ENCODE measurements at places on chromosomes 2 and 18.

DNA sequence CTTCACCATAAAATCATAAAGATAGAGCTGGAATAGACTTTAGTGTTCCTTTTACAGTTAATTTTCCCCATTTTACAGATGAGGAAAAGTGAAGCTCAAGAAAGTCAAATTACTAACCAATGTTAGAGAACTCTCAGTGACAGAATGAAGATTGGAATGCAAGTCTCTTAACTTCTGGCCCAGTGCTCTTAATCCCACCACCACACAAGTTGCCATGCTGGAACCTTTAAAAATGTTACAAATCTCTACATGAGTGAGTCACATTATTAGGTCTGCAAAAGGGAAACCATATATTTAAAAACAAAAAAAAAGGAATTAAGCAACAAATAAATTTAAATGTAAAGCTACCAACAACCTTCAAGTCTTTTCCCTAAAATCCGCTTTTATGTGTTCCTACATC is 3.5 kb downstream of the NCKAP1 start:
- no peak for DNase-seq

- no peak for DNase-seq
Measured at GRCh38 chr2:150428641-150429040, 58.8 kb downstream of the RND3 start.

DNA sequence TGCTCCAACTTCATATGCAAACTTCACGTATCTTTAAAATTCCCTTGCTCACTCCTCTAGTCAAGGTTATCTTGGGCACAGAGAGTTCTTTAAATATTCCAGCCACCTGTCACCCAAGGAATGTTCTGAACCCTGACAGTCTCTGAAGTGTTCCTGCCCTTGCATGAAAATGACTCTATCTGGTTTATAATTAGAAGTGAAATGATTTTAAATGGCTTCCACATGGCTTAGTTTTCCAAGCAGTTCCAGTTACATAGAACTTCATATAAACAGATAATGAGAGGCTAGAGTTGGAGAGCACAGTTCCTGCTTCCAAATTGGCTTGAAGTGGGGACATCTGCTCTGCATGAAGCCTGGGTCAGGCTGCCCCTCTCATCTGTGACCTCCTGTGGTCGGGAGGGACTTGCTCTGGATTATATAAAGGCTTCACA is 81.9 kb downstream of the SLC4A3 start:
- no peak for DNase-seq

- DNase-seq = no peak
Measured at GRCh38 chr2:98277162-98277859, 68.9 kb upstream of the CNGA3 start.

DNA sequence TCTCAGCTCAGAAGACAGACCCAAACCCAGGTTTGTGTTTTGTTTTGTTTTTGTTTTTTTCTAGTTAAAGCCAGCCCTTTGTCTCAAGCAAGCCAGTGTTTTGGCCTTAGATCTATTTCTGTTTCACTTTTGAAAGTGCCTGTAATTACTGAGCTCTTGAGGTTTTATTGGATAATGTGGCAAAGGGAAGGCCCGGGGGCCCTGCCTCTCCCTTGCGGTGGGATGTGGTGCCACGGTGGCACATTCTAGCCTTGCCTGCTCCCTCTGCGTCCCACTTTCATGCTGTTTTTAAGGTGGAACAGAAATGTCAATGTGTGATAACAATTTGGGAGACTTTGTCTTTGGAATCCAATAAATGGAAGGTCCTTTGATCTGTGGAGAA is 2.5 kb downstream of the HPCAL1 start:
- DNase-seq = no peak

DNA sequence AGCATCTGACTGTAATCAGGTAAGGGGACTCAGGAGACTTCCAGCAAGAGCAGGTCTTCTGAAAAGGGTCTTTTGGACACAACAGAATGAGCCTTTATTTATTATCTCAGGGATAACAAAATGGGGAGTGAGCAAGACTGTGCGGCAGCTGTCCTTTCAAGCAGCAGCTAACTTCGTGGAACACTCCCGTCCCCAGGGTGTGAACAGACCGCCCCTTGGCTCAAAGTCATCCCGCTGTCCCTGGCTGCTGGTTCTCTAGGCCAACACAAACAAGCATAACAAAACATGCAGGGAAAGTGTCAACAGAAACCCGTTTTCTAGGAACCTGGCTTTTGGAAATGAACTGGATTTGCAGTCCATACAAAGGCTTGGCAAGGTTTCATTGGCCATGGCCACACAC is 787.9 kb upstream of the FANCL start:
- no peak for DNase-seq

GRCh38 chr2:142603759-142604158 is 273.7 kb upstream of the KYNU start:
- no peak for DNase-seq

DNA sequence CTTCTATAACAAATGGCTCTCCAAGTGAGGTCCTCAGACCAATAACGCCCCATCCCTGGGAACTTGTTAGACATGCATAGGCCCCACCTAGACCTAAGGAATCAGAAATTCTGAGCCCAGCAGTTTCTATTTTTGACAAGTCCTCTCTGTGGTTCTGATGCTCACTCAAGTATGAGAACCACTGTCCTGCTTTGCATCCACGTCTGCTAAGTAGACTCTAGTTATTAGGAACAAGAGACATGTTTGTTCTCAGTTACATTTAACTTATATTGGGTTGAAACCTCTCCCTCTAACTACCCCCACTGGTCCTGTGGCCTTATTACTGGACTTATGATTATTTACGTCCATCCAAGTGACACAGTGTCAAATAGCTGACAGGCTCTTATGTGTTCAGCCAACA is 70.3 kb downstream of the TMEM17 start:
- no peak for DNase-seq

DNA sequence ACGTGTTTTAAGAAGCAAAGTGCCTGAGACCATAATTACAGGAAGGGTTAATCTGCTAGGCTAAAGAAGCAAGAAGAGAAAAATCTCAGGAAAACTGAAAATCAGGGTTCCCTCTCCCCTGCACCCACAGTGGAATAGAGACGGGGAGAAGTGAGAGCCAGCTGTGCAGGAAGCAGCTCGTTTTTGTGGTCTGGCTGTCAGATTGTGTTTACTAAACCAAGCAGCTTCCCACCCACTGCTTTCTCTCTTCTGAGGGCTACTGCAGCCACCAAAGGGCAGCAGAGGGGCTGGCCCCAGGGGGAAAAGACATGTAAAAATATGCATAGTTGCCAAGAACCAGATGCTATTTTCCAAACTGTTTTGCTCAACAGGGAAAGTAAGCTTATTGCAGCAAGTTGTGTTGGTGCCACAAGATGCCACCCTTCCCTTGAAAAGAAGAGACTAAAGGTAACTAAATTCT is 72.6 kb upstream of the THUMPD2 start:
- no peak for DNase-seq

DNA sequence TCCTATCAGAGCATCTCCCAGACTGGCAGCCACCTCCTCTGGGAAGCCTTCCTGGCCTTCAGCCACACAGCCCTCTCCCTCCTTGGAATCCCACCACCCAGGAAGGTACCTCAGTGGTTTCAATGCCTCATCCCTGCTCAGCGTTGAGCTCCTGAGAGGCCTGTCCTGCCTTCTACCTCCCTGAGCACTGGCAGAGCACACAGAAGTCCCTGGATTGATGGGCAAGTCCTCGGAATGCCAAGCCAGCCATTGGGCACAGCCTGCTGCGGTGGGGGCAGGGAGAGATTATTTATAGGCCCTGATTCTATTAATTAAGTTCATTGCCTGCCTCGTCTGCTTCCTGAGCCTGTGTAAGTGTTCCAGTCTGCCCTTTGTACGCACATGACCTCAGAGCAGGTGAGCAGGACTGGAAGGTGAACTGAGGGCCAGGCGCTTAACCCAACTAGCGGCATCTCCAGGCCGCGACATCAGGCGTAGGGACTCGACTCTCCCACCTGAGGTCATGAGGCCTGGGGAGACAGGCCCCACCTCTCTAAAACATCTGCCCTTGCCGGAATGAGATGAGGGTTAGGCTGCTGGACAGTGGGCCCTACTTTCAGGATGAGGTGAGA is 63.4 kb downstream of the SMAD7 start:
- DNase-seq = no peak

GRCh38 chr18:55485666-55486065 is 102.3 kb downstream of the TCF4 start:
- DNase-seq = no peak

DNA sequence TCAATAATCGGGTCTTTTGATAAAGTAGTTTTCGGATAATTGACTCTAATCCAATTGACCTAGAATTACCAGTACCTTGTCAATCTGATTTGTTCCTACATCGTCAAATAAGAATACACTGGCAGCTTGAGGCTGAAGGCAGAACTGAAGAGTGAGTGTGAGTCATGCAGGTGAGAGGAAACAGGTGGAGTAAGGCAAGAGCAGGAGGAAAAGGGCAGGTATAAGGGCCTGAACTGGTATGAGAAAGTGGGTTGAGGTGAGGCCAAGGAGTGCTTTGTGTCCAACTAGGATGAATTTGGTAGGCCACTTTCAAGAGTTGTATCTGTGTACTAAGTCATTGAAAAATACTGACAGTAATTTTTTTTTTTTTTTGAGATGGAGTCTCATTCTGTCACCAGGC is 186.0 kb downstream of the ZNF385B start:
- no peak for DNase-seq

DNA sequence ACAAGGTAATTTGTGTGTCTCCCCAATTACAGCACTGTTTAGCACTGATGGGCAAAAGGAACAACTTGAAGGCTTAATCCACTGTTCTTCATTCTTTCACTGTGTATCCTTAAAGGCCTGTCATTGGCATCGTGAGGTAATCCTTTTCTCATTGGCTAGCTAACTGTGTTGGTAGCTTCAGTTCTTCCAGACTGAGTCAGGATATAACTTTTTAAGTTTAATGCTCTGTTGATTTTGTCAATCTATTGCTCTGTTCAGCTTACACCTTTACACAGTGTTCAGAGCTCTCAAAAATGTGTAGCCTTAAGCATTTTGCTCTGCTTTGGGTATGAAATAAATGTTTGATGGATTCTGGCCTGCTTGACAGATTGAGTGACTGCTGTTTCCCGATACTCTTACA is 148.2 kb downstream of the KIAA1328 start:
- no peak for DNase-seq

DNA sequence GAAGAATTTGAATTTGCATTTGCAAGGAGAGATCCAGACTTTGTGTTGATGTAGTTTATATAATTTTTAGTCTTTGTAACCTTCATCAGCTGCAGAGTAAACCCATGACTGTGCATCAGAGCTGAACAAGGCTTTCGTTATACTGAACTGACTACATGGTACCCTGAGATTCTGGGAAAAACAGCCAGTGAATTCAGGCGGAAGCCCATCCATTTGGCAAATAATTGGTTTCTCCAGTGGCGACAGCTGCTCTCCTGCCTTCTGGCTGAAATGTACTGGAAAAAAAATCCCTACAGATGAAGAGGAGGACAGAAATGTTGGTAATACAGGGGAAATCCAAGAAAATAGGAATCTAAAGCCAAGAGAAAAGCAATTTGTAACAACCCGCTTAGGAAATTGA is 657.5 kb upstream of the CDH7 start:
- no peak for DNase-seq

DNA sequence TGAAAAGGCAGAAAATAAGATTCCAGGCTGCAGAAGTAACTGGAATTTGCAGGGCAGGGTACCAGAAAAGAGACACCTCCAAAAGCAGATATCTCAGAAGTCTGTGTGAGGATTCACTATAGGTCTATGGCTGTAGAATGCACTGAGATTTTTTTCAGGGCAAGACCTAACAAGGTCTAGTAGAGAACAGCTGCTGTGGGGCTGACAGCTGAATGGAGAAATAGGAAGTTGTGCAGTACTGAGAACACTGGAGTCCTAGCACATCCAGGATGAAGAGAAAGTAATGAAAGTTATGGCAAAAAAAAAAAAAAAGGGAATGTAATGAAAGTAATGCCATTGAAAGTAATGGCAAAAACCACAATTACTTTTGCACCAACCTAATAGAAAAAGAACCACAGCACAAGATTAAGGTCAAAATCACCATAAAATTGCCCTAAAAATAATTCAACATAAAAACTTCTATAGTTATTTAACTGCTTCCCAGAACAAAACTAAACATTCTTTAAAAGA is 57.3 kb downstream of the CPO start:
- no peak for DNase-seq

DNA sequence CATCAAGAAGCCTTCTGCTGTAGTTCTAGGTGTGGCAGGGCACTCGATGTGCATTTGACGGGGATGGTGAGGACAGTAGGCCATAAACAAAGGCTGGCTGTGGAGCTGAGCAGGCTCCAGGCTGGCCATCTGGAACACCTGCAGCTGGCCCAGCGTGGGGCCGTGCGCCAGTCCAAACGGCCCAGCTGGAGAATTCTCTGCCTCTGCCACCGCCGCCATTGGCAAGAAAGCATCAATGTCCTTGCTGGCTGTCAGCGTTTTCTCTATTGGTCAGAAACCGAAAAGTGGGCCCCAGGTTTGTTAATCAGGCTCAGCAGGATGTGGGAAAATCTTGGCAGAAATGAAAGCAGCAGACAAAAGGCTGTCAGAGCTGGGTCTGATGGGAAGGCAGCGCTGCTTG is 24.0 kb upstream of the CTIF start:
- DNase-seq = no peak

DNA sequence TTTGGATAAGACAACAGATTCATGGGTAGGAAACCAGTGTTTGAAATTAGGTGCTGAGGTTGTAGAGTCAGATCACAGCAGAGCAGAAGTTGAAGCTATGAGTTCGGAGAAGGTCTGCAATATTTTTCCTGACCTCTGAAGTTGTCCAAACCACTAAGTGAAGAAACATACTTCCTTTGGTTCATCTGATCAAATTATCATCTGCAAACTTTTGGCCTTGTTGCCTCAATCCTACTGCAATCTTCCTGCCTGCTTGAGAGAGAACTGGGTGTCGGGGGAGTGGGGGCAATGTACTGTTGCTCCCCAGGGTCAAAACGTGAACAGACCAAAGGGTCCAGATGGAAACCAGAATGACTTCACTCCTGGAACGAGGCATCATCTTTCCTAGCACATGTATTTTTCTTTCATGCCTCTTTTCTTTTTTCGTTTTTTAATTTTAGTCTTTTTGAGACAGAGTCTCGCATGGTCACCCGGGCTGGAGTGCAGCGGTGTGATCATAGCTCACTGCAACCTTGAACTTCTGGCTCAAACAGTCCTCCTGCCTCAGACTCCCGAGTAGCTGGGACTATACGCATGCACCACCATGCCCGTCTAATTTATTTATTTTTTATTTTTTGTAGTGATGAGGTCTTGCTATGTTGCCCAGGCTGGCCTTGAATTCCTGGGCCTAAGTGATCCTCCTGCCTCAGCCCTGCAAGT is 42.7 kb downstream of the RAB31 start:
- DNase-seq = no peak

- DNase-seq = no peak
Measured at GRCh38 chr2:62745891-62746481, 40.5 kb downstream of the EHBP1 start.

DNA sequence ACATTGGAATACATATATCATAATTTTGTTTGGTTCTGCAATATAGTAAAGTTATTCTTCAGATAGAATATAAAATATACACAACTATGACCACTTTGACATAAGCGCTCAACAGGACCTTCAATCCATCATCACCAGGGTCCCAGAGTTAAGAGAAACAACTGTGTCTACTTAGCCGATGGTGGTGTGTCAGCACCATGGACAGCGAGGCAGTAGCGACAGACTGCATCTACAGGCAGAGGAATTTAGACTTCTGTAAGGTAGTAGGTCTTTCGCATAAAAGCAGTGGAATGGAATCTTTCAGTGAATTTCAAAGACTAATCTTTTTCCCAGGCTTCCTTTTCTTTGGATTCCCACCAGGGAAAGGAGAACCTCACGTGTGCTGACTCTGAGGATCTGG is 20.5 kb upstream of the LRPPRC start:
- no peak for DNase-seq

All from stimulated activated CD8-positive, alpha-beta memory T cell treated with anti-CD3 and anti-CD28 coated beads, Interleukin-7, amount 100 ng/mL, for 1 hour (primary cell).